ENCODE measurements at places on chromosomes 3 and 15.

- DNase-seq = no peak
These were observed 7.8 kb upstream of the SUMF1 start for GRCh38 chr3:4474683-4475490.

DNA sequence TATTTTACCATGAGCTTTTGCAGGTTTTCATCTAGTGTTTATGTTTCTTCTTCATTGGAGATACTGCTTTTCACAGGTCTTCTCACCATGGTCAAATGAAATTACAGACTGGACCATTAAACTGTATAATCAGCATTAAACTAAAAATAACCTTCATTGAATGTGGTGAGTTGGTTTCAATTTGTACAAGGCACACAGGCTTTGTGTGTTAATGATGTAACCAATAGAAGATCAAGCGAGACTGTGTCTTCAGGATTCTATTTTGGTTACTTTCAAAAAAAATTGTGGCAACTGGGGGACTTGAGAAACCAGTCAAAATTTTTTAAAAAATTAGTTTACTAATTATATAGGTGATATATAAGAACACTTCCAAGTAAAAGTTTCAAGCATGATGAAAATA, 54.3 kb upstream of the GCSAM start:
- no peak for DNase-seq

DNA sequence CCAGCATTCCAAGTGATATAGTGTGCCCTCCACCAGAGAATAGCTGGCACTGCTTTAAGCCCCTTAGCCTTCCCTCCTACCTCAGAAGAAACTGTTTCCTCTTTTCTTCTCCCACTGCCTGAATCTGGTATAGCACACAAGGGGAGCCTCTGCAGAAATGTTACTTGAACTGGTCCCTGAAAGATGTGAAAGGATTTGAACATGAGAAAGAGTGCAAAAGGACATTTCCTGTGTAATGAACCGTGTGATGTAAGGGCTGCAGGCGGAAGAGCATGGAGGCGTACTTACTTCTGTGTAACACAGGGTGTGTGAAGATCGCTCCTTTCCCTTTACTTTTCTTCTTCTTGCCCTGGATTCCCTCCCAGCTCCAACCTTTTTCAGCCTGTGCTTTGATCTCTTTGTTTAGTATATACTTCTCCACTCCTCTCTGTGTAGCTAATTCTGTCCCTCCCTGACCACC, 8.4 kb downstream of the TMOD3 start:
- DNase-seq = no peak

- no peak for DNase-seq
These were observed 54.1 kb upstream of the TFRC start for GRCh38 chr3:196135693-196136639.

- DNase-seq = no peak
These were observed 117.0 kb upstream of the TSPAN3 start for GRCh38 chr15:77187751-77188464.

GRCh38 chr15:94008104-94009074, 223.0 kb upstream of the MCTP2 start:
- no peak for DNase-seq

DNA sequence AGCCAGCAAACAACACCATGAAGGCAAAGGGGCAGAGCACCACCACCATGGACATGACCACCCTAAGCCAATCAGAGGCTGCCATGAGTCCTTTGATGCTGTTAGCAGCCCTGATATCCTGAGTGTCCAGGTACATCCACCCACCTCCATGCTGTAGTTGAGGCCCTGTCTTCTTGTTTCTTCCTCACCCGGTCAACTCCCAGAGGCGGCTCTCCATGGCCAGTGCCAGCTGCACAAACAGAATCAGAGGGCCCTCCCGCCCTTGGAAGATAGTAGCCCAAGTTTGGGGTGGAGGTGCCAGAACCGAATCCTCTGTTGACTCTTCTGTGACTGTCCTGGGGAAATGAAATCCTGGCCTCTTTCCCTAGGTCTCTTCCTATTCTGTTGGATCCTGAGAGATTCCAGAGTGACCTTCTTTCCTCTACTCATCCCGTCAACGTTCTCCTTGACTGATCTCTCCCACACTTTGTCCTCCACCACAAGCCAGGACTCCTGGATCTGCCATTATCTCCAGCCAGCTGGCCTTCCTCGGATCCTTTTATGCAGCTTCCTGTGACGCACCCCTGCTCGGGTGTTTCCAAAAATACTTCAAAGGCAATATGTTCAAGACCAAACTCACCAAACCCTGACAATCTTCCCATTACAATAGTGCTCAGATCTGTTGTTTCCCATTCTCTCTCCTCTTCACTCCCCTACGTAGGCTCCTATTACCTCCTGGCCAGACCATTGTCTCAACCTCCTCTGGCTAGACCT, 45.4 kb upstream of the DLG1 start:
- no peak for DNase-seq

- no peak for DNase-seq
These were observed 47.9 kb downstream of the PIK3CB start for GRCh38 chr3:138786788-138787271.

DNA sequence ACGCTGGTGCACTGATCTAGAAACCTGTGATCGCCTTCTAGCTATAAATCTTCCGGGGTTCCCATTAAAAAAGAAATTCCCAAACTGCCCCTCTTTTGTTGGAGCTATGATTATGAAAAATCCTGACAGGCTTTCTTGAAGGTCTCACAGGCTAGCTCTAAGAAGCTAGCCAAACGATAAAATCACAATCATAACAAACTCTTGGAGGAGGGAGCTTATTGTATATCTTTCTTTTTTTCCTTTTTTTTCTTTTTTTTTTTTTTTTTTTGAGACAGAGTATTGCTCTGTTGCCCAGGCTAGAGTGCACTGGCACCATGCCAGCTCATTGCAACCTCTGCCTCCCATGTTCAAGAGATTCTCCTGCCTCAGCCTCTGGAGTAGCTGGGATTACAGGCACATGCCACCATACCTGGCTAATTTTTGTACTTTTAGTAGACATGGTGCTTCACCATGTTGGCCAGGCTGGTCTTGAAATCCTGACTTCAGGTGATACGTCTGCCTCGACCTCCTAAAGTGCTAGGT, 72.0 kb downstream of the MYO1E start:
- DNase-seq = no peak

DNA sequence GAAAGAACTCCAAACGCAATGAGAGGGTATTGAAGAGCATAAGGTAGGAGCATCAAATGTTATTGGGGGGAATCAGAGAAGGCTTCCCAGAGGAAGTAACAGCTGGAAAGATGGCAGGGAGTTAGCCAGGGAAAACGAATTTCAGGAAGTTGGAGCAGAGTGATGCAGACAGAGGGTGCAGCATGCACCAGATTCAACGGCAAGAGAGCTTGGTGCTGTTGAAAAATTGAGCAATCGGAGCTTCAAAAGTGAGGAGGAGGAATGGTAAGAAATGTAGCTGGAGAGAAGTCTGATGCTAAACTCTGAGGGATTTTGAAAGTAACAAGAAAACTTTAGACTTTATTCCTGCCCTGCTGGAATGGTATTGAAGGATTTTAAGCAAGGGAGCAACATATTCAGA, 541.0 kb upstream of the LMCD1 start:
- no peak for DNase-seq

DNA sequence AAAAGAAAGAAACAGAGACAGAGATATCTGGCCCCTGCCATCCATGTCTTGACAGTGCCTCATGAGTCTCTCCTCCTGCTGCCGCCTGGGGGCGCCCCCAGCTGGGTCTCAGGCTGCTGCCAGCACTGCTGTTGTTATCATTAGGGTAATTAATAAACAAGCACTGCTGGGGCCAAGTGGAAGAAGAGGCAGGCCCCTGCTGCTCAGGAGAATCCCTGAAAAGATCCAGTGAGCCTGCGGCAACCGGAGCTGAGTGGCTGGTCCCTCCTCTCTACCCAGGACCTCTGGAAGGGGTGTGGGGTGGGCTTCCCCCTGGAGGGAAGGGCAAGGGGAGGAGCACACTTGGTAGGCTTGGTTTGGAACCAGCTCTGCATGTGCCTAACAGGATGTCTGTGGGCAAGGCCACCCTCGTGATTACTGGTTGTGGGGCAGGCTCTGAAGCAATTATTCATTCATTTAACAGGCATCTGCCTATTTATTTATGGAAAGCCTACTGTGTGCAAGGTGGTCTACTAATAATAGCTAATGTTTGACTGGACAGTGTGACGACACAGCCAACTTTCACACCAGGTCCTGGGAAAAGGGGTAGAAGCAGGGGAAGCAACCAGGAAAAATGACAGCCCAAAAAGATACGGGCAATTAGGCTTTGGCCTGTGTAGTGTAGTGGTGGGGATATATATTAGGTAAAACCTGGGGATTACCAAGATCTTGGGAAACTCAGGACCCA, 1.2 kb upstream of the TYRO3 start:
- DNase-seq = no peak

DNA sequence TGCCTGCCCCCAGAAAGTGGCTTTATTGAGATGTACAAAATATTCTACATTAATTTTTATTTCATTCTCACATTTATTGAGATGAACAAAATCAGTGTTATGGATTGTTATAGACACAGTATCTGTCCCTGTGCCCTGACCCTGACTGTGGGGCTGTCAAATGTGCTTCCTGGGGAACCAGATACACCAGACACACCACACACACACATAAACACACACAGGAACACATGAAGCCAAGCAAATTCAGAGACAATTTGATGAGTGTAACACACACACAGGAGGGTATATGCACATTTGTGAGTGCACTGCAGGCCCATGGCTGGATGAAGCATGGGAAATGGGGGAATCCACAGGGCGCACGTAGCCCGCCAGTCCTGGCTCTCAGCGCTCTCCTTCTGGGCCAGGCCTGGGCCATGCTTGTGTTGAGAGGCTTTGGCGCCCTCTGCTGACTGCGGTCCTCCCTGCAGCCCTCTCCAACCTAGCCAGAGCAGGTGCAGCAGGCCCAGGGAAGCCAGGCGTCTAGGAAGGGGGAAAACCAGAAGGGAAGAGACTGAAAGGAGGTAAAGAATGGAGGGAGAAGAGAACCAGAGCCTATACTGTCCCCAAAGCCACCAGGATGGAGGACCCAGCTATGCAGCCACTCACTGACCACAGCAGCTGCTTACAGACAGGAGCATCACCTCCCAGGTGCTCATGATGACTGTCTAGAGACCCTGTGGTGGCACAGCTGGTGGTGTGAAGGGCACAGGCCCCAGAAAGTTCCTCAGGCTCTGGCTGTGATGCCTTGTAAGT, 18.0 kb upstream of the LOXL1 start:
- DNase-seq = no peak

GRCh38 chr3:186277268-186277909, 84.6 kb downstream of the DGKG start:
- no peak for DNase-seq

DNA sequence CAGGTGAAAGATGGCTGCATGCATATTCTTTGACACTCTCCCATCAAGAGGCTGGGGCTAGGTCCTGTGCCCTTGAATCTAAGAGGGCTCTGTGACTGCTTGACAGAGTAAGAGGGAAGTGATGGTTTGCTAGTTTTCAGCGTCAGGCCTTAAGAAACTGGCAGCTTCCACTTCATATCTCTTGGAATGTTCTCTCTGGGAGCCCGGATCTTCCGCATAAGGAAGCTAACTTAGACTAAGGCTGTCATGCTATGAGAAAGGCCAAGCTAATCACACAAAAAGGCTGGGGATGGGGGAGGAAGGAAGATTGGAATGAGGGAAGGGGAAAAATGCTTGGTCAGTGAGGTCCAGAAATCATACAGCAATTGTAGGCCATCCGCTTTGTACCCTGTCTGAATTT, 50.0 kb downstream of the MB21D2 start:
- DNase-seq = no peak

DNA sequence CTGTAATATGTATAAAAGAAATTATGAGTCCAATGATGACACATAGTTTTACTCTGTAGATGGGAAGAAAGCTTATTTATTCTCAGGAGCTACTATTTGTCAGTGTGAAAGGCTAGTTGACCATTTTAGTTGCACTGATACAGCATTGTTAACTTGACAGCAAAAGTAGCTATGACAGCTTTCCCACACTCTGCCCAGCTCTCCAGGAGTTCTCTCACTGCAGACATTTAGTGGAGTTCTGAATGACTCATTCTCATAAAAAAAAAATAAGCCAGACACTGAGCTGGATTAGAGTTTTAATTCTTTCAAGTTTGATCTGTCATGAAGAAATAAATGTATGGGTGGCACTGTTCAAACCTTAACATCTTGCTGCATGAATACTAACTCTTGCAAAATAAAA, 77.2 kb upstream of the CFAP20DC start:
- DNase-seq = no peak

- no peak for DNase-seq
These were observed 45.6 kb downstream of the NMD3 start for GRCh38 chr3:161266731-161267150.

DNA sequence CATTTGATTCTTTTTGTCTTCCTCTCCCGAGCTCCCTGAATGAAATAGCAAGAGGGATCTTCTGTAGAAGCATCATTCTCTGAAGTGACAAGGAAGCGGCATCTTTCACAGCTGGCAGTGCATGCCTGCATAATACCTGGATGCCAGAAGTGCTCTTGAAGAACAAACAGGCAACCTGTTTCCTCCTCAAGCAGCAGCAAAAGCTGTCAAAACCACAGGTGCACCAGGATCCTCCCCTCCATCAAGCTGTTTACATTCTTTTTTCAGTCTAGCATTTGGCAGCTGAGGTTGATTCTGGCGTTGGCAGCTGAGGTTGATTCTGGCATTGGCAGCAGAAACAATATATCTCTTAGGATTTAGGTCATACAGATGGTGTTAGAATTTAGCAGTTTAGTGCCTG, 979.0 kb downstream of the TUSC7 start:
- DNase-seq = peak; percentile 84

- no peak for DNase-seq
These were observed 863.8 kb upstream of the CFAP20DC start for GRCh38 chr3:59913645-59914044.

- DNase-seq = no peak
These were observed 6.5 kb downstream of the EPHB3 start for GRCh38 chr3:184567946-184568559.

DNA sequence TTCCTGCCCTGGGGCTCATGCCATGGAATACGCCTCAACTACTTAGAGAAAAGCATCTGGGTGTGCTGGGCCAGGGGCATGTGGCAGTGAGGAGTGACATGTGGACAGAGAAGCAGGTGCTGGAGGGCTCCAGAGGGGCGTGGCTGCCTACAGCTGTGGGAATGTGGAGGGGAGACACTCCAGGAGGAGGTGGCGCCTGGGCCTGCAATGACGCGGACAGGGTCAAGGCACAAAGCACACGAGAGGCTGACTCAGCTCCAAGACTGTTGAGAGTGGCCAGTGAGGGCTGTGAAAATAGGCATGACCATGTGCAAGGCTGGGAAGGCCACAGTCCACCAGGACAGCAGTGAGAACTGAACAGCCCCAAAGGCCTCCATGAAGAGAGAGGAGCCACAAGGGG, 48.5 kb downstream of the PTH1R start:
- no peak for DNase-seq

DNA sequence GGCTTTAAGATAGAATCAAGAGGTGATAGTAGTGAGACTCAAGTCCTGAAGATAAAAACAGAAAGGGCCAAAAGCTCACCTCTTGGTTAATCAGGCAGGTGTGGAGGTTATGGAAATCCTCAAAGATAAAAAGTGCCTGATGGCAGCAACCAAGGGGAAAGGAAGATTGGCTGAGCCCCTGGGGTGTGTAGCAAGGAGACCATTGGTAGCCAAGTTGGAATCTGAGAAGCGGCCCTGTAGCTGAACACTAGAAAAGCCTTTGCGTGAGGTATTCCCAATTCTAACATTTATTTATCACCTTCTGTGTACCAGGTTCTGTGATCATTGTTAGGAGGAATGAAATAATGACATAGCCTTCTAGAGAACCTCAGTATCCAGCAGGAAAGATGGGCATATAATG, 98.9 kb downstream of the ZNF609 start:
- no peak for DNase-seq

Data from NCI-H187 treated with DMSO at 0.1 percent for 48 hours (cell line).